ENCODE measurements at places on chromosomes 5 and 9.
A peak's percentile ranks its signal among the peaks of the same experiment; 100 is the strongest.

DNA sequence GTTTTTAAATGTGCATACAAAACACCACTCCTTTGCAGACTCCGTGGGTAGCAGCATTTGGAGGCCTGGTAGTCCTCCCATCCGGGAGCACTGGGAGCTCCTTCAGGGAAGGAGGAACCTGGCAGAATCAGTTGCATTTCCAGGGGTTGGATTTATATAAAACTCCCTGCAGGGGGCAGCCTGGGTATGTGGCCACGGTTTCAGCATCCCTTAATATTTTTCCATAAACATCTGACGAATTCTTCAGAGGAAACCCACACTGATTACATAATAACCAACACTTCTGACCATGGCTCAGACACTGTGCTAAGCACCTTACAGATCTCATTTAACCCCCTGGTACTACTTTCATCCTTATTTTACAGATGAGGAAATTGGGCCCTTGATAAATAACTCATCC, 6.1 kb upstream of the AFAP1L1 start:
- peak; percentile 56 for DNase-seq

DNA sequence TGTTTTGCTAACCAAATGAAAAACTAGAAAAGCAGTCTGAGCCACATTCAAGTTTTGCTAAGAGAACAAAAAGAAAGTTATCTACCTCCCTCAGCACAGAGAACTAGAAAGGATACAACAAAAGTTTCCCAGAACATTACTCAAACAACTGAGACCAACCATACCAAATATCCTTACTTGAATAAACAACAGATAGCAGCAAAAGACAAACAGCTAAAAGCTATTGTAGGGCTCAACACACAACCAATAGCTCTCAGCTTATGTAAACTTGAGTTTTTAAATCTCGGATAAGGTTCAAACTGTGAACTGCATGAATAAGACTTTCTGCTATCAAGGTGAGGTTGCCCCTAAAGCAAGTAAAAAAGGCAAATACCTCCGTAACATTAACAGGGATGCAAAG, 3.5 kb downstream of the EPB41L4A start:
- DNase-seq: no peak

GRCh38 chr5:176180339-176180738, 57.9 kb upstream of the SIMC1 start:
- no peak for DNase-seq

DNA sequence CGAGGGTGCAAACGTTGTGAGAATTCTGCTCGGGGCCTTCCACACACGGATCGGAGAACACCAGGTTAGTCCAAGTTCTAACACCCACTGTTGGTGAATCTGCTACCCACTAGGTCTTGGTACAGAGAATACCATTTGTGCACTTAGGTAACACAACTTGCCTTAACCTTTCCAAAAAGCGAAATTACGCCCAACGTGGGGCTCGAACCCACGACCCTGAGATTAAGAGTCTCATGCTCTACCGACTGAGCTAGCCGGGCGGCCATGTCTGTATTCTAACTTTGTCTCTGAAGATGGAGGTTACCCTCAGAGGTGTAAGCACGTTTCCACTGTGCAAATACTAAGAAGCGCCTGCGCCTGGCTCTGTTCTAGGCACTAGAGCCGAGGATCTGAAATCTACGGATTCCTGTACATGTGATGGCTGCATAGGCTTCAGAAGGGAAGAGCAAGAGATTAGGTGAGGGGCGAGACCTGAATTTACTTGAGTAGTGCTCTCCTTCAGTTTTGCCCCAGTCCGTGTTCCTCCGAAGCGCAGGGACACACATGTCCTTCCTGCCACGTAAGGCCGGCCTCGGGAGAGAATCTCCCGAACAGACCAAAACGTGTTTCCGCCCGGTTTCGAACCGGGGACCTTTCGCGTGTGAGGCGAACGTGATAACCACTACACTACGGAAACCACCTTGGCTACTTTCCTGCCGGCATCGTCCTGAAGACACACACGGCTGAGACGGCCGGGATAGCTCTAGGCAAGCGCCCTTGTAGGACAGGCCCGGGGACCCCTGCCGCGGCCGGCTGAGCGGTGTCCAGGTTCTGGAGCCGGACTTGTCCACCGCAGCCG, 1.1 kb upstream of the TRIM41 start:
- peak; percentile 78 for DNase-seq

GRCh38 chr9:90904706-90905478, 103.3 kb downstream of the SYK start:
- no peak for DNase-seq
